T-helper 17 cell (primary cell): ENCODE measurements at places on chromosomes 13 and 19.

- no peak for DNase-seq
Observed at GRCh38 chr19:35297515-35297848, 5.5 kb downstream of the MAG start.

GRCh38 chr19:5890099-5890498, 13.5 kb downstream of the NDUFA11 start:
- no peak for DNase-seq

DNA sequence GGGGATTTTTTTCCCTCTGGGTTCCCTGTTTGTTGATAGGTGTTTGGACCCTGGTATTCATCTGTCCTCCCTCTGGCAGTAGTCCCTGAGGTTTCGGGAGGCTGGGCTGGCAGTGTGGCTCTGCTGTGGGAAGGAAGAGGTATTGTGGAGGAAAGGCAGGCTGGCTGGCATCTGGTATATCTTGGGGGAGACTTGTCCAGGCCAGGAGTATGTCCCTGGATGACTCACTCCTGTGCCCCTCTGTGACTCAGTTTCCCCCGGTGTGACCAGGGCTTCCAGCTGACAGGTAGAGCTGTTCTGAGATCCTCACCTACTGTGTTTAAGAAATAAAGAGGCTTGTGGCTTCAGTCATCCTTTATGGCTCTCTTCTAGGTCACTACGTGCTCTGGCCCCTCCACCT, 14.2 kb upstream of the ZNF492 start:
- no peak for DNase-seq

DNA sequence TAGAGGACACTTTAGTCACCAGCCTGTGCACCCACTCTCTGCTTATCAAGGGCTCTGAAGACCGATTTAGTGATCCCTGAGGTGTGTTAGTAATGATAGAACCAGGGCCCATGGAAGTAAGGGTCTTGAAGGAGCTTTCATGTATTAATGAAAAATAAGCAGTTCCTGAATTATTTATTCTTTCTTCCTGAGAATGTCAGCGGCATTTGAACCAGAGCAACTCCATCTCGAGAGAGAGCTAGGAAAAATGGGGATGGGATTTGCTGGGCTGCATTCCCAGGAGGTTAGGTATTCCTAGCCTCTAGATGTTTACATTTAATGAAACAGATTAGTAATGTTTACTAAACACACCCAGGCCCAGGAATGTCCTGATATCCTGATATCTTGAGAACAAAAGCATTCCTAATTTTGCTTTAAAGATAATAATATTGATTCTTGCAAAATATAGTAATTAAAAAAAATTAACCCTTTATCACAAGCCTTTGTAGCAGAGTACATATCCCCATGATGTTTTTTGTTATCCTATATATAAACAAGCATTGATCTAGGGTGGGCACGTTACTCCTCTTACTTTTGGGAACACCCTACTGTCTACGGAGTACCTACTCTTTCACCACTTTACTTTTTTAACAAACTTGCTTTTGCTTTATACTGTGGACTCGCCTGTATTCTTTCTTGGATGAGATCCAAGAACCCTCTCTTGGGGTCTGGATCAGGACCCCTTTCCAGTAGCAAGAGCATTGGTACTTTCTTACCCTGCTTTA, 63.1 kb downstream of the COG3 start:
- no peak for DNase-seq
